ENCODE measurements at places on chromosomes 11 and 22. TPM values are rescaled to one million over a fixed set of nuclear protein-coding genes. Genes with fewer than 3 reads are reported as not detected.

BTBD18 gene
- total RNA-seq = not detected

ACTN3 gene
- 0.44 TPM for total RNA-seq

NAALAD2 gene
- 0.16 TPM for total RNA-seq

C22orf42 gene
- total RNA-seq = not detected

RFPL2 gene
- not detected for total RNA-seq

CCDC87 gene
- total RNA-seq = 0.16 TPM

INSC gene
- total RNA-seq = 0.12 TPM

LAYN gene
- total RNA-seq = 1.9 TPM

MRPL17 gene
- total RNA-seq = 37.1 TPM

POU2F3 gene
- 3.2 TPM for total RNA-seq

FAM180B gene
- not detected for total RNA-seq

SORL1 gene
- total RNA-seq = 14.3 TPM

GPR137 gene
- total RNA-seq = 18.5 TPM

PDGFD gene
- 0.76 TPM for total RNA-seq

OR8A1 gene
- total RNA-seq = not detected

SLC5A1 gene
- total RNA-seq = 8.1 TPM

SESN3 gene
- 30.5 TPM for total RNA-seq

KCNE3 gene
- total RNA-seq = 2.5 TPM

GP1BB gene
- total RNA-seq = 2.0 TPM

SLC7A4 gene
- total RNA-seq = 4.2 TPM

MIOX gene
- not detected for total RNA-seq

B3GAT1 gene
- total RNA-seq = 0.08 TPM

Data from esophagus mucosa (tissue), 1 donor.